ENCODE measurements at places on chromosomes 13 and 19.

DNA sequence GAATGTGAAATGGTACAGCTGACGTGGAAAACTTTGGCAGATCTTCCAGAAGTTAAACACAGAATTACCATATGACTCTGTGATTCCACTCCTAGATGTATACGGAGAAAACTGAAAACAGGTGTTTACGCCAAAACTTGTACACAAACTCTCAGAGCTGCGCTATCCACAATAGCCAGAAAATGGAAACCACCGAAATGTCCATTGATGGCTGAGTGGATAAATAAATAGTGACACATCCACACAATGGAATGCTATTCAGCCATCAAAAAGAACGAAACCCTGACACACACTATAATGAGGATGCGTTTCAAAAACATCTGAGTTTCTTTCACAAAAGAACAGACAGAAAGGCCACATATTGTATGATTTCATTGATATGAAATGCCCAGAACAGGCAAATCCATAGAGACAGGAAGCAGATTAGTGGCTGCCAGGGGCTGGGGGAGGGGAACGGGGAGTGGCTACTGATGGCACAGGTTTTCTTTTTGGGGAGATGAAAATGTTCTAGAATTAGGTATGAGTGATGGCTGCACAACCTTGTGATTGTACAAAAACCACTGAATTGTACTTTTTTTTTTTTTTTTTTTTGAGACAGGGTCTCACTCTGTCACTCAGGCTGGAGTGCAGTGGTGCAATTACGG is 33.0 kb downstream of the IL12RB1 start:
- no peak for DNase-seq

GRCh38 chr13:25165663-25166062 is 6.4 kb downstream of the AMER2 start:
- DNase-seq, result no peak

DNA sequence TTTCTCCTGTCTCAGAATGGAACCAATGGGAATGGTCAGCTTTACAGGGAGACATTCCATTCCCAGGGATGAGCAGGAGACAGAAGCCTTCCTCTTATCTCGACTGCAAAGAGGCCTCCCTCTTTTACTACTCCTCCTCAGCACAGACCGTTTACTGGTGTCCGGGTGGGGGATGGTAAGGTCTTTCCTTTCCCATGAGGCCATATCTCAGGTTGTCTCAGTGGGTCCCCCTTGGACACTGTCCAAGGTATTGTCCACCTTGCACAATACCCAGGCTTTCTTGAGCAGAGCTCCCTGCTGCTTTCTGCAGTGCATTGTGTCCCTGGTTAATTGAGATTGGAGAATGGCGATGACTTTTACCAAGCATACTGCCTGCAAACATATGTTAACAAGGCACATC is 7.5 kb upstream of the ZNF808 start:
- no peak for DNase-seq

- no peak for DNase-seq
Measured at GRCh38 chr13:37510441-37510840, 88.1 kb downstream of the POSTN start.

DNA sequence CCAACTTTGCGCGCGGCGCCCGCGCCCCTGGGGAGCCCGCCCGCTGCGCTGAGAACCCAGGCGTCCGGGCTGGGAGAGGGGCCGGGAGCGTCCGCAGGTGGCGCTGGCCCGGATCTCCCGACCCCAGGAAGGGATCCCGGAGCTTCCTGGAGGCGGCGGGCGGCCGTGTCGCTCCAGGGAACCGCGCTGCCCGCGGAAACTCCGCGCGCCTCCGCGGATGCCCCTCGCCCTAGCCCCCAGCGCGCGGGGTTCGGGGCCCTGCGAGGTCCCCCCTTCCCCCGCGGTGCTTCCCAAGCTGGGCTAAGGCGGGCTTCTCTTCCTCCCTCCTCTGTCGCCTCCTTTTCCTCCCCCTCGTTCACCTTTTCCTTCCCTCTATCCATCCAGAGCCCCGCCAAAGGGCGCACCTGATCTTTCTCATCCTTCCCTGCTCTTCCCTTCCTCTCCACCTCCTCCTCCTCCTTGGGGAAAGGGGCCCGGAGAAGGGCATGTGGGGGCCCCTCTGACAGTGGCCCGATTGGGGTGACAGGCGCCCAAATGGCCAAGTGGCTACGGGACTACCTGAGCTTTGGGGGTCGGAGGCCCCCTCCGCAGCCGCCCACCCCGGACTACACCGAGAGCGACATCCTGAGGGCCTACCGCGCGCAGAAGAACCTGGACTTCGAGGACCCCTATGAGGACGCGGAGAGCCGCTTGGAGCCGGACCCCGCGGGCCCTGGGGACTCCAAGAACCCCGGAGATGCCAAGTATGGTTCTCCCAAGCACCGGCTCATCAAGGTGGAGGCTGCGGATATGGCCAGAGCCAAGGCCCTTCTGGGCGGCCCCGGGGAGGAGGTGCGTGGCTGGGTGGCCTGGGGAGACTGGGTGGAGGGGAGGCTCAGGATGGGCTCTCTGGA is 710 bp downstream of the SHD start:
- DNase-seq, result no peak

DNA sequence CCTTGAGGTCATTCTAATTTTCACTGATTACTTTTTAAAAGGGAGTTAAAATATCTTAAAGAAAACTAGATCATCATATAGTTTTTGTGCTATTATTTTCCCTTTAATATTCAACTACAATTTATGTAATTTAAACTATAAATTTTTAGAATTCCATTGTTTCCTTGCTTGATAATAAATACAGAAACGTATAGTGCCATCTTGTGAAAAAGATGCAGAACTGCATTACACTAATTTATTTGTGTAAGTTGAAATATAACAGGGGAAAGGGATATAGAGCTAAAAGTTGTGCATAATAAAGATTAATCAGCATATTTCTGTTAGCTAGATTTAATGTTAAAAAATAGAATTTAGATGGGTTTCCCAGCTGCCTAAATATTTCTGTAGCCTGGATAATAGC is 61.5 kb upstream of the TDRD3 start:
- no peak for DNase-seq

DNA sequence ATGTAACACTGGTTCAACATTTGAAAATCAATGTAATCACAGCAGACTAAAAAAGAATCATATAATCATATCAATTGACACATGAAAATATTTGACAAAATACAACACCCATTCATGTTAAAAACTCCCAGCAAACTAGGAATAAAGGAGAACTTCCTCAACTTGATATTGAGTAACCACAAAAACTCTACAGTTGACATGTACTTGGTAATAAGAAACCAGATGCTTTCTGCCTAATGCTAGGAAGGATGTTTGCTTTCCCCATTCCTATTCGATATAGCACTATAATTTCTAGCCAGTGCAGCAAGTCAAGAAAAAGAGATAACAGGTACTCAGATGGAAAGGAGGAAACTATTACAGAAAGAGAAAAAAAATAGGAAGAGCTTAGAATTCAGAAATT is 26.9 kb downstream of the UFM1 start:
- no peak for DNase-seq

- DNase-seq, result no peak
Measured at GRCh38 chr13:51481656-51482055, 28.8 kb upstream of the INTS6 start.

DNA sequence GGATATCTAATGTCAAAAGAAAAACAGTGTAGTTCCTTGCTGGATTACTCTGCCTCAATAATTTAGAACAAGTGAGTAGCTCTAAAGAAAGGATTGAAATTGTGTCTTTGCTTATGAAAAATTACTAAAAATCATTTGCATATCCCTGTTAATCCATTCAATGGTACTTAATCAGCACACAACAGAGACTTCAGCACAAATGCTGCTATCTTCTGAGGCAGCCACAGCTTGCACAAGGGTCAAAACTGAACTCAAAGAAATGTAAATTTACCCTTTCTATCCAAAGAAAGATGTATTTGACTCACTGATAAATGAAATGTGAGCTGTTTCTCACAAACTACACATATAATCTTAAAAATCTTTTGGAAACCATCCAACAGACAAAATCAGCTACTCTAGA is 116.2 kb downstream of the LHFPL6 start:
- no peak for DNase-seq

DNA sequence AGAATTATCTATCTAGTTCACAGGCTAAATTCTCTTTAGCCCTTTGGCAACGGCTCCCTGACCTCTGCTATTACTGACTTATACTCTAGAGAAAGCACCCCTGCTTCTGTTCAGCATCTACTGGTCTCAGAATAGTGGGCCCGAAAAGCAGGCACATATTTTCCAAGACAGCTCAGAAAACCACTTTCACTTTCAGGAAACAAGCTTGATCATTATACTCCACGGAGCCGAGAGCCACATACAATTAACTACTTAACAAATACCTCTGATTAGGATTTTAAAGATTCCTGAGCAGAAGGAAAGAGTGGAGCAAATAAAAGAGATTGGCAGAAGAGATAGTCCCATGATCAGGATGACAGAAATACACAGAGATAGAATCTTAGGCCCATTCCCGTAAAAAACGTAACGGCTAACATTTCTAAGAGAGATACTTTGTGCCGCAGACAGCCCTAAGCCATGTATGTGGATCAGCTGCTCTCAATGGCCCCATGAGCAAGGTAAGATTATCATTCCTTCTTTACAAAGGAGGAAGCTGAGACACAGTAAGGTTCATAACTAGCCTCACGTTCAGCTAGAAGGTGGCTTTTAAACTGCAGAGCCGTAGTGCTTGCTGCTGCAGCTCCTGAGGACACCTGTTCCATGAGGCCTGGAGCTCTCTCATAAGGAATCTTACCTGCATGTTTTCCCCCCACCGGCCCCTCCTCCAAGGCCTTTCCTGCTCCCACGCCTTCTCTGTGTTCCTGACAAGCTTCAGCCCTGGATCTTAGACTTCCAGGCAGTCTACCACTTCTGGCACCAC is 227.2 kb downstream of the FOXO1 start:
- no peak for DNase-seq

- DNase-seq, result no peak
Measured at GRCh38 chr13:106865716-106866440, 297.9 kb upstream of the ARGLU1 start.

- DNase-seq, result no peak
Measured at GRCh38 chr13:43905435-43906031, 25.8 kb downstream of the LACC1 start.

GRCh38 chr19:9430444-9430843 is 4.9 kb downstream of the ZNF266 start:
- no peak for DNase-seq

DNA sequence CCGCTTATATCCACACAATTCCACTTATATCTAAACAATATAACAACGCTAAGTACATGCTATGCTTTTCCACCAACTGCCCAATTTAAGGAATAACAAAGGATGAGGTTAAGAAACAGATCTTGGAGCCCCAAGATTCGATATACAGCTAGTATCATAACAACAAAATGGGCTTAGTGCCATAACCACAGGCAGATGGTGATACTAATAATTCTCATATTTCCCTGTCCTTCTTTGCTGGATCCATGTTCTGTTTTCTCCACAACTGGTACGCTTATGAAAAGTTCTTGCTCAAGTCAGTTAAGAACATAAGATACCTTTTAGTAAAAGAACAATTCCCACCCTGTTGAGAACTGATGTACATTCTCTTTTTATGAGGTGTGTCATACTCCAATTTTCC is 33.9 kb downstream of the CAB39L start:
- DNase-seq, result no peak

DNA sequence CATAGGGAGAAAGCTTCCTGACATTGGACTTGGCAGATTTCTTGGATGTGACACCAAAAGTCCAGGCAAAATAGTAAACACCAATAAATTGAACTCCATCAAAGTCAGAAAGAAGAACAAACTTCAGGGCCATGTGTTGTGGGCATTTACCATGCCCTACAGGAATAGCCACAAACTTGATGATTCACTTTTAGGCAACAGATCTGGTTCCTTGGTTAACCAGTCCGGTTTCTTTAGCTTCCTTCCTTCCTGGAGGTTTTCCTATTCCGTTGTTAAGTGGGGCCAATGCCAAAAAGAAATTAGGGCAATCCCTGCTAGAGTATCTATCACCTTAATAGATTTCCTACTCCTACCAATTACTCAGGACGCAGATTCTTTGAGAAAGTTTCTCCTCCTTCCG is 25.2 kb downstream of the IGFL1 start:
- no peak for DNase-seq

GRCh38 chr13:52348983-52349780 is 56.8 kb downstream of the THSD1 start:
- DNase-seq, result no peak

- DNase-seq, result no peak
Measured at GRCh38 chr13:36323951-36324566, 22.1 kb downstream of the SPART start.

DNA sequence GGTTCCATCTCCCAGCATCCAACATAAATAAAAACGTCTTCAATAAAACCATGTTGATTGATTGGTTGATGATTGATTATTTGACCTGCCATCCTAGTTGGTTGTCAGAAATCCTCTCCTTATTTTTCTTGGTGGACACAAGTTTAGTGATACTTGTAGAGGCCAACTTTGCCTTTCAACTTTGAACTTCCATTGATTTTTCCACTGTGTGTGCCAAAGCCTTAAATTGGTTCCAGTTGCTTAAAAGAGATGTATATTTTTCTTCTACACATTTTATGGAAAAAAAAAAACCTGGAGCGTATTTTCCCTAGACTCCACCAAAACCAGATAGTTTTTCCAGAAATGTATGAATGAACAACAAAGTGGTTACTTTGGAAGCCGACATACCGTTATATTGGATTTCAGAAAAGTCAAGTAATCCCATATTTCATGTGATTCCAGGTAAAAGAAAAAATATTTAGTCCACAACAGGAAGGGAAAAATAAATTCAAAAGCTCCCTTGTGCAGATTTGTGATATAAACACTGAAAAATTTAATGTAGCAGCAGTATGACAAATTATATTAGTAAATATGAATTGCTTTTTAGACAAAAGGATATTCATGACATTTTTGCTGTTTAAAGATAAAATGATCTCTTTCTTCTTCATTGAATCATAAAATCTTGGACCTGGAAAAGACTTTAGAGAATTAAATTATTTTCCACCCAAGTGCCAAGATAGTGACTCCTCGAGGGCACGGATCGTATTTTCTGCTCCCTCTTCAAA is 85.2 kb downstream of the MBNL2 start:
- no peak for DNase-seq

GRCh38 chr13:97221046-97221445 is 1.1 kb upstream of the MBNL2 start:
- no peak for DNase-seq

GRCh38 chr19:6482343-6482686 is 728 bp upstream of the DENND1C start:
- DNase-seq, result no peak

DNA sequence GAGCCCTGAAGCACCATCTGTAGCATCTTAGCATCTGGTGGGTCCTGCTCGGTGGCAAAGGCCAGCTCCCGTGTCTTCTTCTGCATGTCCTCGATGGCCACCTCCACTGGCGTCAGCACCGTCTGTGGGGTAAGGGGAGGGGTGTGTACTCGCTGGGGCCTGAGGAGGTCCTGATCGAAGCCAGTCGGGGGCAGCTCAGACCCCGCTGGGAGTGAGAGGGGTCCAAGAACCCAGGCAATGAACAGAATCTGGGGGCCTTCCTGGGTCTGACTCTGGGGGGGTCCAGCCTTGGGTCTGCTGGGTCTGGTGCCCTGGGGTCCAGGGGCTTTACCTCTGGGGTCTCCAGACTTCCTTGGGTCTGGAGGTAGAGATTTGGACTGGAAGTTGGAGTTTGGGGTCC is 3.6 kb upstream of the KANK2 start:
- DNase-seq, result no peak

- DNase-seq, result no peak
Measured at GRCh38 chr13:30806784-30807183, 71.4 kb downstream of the ALOX5AP start.

All from NCI-H1048 (cell line).